ENCODE measurements at places on chromosomes 11 and 22.

- DNase-seq: no peak
Measured at GRCh38 chr11:120235024-120235628, 4.8 kb upstream of the POU2F3 start.

DNA sequence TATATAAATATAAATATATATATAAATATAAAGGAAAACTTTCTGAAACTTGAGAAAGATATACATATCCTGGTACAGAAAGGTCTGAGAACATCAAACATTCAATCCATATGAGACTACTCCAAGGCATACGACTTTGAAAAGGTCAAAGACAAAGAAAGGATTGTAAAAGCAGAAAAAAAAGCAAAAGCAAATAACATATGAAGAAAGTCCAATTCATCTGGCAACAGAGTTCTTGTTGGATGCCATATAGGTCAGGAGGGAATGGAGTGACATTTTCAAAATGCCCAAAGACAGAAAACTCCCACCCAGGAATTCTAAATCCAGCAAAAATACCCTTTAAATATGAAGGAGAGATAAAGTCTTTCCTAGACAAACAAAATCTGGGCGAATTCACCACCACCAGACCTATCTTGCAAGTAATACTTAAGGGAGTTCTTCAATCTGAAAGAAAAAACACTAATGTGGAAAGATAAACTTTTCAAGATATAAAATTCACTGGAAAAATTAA is 42.3 kb upstream of the MRPL17 start:
- no peak for DNase-seq

DNA sequence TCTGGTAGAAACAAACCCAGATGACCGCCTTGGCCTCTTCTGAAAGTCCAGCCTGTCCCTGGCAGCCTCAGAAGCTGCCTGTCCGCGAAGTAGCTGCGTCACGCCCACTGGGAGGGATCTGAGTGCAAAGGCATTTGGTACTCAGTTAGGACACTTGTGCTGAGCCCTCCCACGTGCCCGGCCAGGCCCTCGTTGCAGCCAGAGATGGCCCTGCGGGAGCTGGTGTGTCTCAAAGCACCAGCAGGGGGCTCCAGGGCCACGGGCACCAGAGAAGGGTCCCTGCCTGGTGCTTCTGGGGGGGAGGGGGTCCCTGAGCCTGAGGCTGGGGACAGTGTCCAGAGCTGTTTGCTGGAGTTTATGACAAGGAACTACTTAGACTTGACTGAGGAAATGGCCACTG is 5.8 kb downstream of the SELENOO start:
- no peak for DNase-seq

DNA sequence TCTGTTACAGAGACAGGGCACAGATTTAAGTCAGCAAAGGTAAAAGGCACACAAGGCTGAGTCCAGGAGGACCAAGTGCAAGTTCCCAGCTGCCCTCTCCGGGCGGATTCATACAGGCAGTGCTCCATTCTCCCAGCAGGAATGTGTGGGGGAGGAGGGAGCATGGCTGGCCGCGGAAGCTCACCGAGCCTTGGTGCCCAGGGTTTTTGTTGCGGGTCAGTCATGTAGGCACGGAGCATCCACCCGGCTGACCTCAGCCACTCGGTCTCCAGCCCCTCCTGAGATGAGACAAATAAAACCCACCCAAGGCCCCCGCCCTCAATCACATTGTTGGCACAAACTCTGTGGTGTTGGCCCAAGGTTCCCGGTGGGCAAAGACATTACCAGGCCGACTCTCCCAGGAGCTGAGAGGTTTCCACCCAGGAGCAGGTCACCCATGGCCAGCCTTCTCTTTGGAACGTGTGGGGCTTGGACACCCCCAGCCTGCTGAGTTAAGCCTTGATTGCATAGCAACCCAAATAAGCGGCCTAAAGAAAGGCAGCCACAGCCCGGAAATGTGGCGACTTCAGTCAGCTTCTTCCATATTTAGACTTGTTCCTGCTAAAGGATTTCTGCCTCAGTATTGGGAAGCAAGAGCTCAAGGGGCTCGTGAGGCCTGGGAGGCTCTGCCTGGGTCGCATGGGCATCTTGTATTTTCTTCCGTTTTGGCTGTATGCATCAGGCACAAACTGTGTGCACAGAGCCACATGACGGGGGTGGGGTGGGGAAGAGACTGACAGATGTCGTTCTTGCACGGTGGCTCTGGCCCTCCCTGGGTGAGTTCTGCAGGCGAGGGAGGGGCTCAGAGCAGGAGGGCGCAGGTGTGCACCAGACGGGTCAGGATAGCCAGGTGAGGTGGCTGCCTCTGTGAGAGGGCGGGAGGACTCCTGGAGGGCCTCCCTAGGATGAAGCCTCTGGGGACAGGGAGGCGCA is 63.0 kb downstream of the ARHGAP8 start:
- no peak for DNase-seq

- no peak for DNase-seq
Measured at GRCh38 chr11:15599376-15599775, 484.7 kb downstream of the INSC start.

DNA sequence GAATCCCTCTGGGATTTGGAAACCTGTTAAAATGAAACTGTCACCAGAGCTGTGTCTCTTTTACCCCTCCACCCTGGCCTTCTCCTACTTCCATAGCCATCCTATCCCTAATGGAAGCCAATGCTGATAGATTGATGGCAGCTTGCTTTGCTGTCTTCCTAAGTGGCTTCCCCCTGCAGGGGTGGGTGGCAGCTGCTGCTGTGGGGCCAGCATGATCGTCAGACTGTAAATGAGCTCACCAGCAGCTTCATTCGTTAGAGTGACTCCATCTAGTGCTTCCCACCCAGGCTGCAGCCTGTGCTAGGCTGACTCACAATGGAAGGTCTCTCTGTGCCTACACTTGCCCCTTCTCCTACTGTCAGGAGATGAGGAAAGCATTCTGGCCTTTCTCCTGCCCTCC is 311.0 kb downstream of the BUD13 start:
- DNase-seq: no peak

DNA sequence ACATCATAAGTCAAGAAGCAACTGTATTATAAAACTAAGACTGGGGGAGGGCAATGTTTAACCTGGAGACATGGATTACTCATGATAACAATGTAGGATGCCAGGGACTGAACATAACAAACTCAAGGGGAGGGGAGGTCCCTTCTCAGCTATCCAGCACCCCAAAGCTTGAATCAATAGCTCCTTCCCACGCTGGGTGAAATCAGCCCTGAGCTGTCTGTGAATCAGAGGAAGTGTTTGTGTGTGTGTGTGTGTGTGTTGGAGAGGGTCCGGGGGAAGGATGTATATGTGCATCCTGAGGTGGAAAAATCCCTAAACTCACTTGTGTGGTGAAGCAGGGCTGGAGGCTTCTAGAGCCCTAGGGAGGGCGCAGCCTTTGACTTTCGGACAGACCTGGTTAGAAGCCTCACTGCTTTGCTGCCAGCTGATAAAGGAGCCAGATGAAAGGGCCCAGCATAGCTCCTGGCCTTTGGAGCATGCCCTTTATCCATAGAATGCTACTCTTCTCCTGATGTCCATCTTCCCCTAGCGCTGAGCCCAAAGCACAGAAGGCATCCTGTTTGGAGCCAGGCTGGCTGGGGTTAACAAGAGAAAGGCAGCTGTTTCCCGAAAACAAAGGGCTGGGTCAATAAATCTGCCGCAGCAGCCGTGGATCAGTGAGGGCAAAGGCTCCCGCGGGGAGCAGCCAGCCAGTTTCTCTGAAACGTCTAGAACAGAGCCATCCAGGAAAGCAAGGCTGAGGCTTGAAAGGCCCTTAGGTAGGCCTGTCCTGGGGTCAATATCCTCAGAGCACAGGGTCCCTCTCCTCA is 35.8 kb downstream of the TNKS1BP1 start:
- no peak for DNase-seq

GRCh38 chr22:19412478-19412877 is 19.1 kb downstream of the HIRA start:
- DNase-seq: no peak

DNA sequence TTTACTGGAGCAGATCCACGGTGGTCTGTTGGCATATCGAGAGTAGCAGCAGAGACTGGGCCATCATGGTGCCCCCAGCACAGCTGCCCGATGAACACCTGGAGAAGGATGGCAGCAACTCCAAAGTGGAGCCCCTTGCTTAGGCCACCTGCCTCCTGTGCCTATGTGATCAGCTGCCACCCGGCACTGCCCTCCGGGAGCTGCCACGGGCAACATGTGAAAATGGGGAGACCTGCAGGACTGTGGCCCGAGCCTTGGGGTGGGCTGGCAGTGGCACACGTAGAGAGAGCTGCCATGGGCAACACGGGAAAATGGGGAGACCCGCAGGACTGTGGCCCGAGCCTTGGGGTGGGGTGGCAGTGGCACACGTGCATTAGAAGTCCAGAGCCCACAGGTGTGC is 3.1 kb downstream of the FXYD2 start:
- no peak for DNase-seq

DNA sequence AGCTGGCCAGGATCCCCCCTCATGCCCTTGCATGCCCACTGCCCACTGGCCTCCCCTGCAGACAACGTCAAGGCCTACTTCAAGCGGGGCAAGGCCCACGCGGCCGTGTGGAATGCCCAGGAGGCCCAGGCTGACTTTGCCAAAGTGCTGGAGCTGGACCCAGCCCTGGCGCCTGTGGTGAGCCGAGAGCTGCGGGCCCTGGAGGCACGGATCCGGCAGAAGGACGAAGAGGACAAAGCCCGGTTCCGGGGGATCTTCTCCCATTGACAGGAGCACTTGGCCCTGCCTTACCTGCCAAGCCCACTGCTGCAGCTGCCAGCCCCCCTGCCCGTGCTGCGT is 7.9 kb downstream of the AIP start:
- no peak for DNase-seq

GRCh38 chr11:535210-535518 is 212 bp downstream of the HRAS start:
- DNase-seq: no peak

DNA sequence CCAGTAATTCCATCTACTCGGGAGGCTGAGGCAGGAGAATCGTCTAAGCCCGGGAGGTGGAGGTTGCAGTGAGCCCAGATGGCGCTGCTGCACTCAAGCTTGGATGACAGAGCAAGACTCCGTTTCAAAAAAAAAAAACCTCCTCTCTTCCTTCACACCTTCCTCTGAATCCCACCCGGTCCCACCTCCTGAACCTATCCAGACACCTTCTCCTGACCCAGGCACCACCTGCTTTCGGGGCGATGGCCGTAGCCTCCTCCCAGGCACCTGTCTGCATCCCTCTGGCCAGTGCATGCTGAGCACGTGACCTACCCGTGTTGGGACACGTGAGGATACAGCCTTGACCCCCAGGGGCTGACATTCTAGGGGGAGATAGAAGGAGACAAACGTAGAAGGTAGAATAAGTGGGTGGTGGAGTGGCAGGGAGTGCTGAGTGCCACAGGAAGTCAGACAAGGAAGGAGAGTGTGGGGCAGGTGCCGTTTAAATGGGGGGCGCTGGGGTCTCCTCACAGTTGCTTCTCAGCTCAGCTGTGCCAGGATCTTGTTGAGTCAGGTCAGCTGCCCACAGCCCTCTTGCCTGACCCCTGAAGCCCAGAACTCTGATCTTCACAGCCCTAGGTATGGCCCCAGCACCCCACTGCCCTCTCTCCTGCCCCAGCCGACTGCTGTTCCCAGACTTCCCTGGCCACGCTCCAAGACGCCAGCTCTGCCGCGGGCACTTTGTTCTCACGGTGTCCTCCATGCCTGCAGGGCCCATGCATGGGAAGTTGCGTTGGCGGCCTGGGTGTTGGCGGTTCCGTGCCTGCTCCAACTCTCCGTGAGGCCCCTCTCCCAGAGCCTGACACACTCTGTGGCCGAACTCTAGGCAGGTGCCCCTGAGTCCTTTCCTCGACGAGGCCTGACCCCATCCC is 1.2 kb upstream of the MIOX start:
- DNase-seq: no peak

DNA sequence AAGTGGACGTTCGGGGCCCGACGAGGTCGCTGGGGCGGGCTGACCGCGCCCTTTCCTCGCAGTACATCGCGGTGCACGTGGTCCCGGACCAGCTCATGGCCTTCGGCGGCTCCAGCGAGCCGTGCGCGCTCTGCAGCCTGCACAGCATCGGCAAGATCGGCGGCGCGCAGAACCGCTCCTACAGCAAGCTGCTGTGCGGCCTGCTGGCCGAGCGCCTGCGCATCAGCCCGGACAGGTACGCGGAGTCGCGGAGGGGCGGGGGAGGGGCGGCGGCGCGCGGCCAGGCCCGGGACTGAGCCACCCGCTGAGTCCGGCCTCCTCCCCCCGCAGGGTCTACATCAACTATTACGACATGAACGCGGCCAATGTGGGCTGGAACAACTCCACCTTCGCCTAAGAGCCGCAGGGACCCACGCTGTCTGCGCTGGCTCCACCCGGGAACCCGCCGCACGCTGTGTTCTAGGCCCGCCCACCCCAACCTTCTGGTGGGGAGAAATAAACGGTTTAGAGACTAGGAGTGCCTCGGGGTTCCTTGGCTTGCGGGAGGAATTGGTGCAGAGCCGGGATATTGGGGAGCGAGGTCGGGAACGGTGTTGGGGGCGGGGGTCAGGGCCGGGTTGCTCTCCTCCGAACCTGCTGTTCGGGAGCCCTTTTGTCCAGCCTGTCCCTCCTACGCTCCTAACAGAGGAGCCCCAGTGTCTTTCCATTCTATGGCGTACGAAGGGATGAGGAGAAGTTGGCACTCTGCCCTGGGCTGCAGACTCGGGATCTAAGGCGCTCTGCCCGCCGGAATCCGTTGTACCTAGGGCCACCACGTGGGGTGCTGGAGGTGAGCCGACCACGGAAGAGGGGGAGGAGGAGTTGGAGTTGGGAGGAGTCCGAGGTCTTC is 771 bp downstream of the MIF start:
- DNase-seq: no peak

DNA sequence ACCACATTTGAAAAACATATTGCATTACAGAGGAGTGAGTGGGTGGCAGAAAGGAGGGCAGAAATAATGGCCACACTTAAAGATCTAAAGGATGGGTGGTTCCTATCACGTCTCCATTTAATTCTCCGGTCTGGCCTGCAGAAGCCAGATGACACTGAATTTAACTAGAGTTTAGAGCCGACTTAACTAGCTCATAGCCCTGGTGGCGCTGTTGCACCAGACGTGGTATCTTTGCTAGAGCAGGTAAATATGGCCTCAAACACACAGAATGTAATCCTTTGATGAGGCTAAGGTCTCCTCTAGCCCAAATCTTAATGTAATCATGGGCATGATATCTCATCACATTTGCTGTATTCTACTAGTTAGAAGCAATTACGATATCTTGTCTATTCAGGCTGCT is 51.5 kb upstream of the GAL start:
- DNase-seq: no peak

Data from GOT3 (cell line).